Heart right ventricle (tissue), 16 donors: ENCODE measurements at places on chromosomes 3 and 15. TPM values are rescaled to one million over a fixed set of nuclear protein-coding genes. Genes with fewer than 3 reads are reported as not detected.

DNA sequence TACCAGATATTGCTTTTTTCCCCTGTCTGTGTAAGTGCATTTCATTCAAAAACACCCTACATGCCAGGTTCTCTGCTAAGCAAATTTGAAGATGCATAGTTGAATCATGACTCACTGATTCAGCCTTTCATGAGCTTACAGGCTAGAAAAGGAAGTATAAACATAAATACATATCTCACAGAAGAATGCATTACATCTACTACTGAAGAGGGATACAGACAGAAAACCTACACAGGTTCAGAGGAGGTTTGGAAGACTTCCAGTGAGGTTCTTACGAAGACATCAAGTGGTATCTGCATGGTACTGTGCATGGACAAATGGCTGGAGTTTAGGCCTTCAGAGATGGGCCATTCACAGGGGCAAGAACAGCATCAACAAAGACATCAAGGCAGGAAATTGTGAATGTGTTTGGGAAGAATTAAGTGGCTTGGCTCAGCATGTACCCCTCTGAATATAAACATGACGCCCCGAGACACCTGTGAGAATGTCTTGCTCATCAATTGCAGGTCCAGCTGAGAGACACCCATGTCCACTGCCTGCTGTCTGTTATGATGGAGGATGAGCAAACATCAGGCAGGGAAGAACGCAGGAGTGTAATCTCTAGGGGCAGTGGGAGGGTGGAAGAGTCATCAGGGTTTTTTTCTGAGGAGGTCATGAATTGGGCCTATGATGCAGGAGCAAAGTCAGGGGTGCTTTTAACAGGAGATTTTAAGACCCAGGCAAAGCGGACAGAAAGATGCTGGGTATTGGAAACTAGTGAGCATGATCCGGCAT lies 105.1 kb upstream of the GALNT15 start:
- DNase-seq: no peak

- no peak for DNase-seq
Measured at GRCh38 chr3:183044547-183045229, 54.6 kb downstream of the MCCC1 start.

DNA sequence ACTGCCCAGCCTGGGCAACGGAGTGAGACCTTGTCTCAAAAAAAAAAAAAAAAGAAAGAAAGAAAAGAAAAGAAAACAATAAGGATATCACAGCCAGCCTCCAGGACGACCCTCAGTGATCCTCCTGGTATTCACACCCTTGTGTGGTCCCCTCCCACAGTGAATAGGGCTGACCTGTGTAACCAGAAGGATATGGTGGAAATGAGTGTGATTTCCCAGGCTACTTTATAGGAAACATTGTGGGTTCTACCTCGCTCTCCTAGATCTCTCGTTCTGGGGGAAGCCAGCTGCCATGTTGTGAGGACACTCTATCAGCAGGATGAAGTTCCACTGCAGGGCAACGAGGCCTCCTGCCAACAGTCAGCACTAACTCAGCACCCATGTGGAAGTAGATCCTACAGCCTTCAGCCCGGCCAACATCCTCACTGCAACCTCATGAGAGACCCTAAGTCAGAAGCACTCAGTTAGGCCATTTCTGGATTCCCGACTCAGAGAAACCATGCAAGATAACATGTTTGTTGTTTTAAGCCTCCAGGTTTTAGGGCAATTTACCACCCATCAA lies 11.1 kb downstream of the RFTN1 start:
- no peak for DNase-seq

- no peak for DNase-seq
Measured at GRCh38 chr3:179063945-179064560, 7.6 kb downstream of the ZMAT3 start.

DNA sequence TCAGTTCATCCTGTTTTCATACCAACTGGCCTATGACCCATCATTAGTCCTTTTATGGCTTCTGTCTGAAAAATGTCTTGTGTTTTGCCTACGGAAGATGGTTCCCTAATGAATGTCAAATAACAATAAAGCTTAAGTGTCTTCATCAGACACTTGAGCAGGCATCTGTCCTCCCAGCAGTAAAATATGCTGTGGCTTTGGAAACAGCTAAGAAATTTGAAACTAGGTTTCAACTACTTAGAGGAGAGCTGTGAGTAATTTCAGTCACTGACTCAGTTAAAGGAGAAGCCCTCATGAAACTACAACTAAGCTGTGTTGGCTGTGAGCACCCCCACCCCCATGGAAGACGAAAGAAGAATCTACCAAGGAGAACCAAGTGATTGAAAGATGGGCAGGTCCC lies 409.4 kb upstream of the PPP2R3A start:
- DNase-seq: no peak

- no peak for DNase-seq
Measured at GRCh38 chr3:49790626-49791411, 4.5 kb upstream of the IP6K1 start.

- DNase-seq: no peak
Measured at GRCh38 chr15:98131924-98132323, 171.4 kb downstream of the ARRDC4 start.

- no peak for DNase-seq
Measured at GRCh38 chr15:92109191-92109873, 255.8 kb downstream of the SLCO3A1 start.

DNA sequence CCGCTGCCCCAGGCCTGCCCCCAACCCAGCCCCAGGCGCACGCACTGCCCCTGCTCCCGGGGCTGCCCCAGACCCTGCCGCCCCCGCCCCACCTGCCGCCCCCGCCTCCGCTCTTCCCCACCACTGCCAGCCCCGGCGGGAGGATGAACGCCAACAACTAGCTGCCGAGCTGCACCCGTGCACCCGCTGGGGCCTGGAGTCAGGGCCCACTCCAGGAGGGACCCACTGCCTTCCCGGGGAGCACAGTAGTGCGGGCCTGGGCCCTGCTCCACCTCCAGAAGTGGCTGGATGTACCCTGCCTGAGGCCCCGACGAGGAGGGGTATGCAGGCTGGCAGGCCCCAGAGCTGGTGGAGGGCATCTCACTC lies 10.9 kb downstream of the ZBTB47 start:
- no peak for DNase-seq

GRCh38 chr3:4906107-4906621 lies 73.1 kb upstream of the BHLHE40 start:
- no peak for DNase-seq

GRCh38 chr3:16917256-16917935 lies 32.6 kb downstream of the PLCL2 start:
- DNase-seq: no peak

DNA sequence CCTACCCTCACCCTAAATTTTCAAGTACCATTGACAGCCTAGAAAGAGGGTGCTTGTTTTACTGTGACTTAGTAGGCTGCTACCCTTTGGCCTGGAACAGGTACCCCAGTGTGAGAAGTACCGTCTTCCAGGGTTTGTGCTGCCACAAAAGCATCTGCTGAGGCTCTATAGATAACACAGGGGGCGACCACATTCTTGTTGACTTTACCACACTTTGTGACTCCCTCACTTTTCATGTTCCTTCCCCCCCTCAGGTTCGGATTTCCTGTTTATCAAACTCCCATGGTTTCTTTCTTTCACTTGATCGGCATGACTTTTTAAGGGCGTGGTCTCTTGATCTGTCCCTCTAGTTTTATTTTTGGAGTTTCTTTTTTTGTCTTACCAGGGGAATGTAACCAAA lies 23.5 kb downstream of the EXOG start:
- DNase-seq: no peak

- no peak for DNase-seq
Measured at GRCh38 chr3:117846238-117846637, 1136.7 kb downstream of the TUSC7 start.

DNA sequence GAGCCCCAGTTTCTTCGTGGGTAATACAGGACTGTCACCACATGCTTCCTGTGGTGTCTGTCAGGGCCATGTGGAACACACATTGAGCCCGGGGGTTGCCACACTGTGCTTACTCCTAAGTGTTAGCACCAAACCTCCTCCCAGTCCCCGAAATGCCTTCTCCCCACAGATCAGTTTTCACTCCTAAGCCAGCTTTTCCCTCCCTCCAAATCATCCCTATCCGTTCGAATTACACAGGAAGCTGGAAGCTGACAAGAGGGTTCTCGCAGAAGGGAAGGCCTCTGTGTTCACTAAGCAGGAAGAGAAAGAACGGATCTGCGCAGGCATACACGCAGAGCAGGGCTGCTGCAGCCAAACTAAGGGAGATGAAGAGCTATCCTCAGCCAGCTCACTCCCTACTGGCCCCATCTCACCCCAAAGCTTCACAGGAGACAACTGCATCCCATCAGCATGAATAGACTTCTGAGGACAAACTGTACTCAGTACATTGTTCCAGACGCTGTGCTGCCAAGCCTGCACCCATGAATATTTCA lies 32.3 kb downstream of the XXYLT1 start:
- DNase-seq: peak; percentile 24

DNA sequence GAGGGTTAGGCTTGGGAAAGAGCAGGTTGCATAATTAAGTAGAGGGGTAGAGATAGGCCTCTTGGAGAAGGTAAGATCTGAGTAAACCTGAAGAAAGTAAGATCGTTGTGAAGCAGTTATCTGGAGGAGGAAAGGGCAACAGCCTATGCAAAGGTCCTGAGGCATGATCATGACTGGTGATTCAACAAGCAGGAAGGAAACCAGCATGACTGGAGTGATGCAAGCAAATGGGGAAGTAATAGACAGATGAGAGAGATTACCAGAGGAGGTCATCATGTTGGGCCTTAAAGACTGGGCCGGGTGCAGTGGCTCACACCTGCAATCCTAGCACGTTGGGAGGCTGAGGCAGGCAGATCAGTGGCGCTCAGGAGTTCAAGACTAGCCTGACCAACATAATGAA lies 360.2 kb downstream of the EPHB1 start:
- no peak for DNase-seq

DNA sequence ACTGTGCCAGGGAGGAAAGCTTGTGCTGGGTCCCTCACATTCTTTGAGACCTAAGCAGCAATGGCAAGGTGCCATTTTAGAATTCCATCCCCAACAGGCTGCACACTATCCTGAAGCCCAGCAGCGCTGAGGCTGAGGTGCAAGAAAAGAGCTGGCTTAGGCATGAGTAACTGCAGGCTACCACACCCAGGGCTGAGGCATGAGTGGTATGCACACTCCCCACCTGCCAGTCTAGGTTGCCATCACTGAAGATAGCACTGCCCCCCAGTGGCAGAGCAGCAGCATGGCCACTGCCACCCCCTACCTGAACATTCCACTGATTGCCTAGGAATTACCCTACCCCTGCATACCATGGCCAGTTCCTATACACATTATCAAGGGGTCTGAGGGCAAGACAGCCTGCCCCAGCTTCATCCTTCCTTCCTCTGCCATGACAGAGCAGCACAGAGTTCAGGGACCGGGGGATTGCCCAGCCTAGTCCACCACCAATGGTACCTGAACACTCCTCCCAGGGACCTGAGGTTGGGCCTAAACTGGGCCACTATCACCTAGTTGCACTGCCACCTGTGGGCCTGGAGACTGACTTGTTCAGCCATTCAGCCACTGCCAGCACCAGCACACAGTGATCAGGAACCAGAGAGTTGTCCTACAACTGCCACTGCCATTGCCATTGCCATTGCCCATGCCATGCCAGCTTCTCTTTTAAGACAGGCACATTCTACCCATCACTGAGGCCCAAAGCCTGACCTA lies 129.8 kb downstream of the SATB1 start:
- DNase-seq: peak; percentile 15

DNA sequence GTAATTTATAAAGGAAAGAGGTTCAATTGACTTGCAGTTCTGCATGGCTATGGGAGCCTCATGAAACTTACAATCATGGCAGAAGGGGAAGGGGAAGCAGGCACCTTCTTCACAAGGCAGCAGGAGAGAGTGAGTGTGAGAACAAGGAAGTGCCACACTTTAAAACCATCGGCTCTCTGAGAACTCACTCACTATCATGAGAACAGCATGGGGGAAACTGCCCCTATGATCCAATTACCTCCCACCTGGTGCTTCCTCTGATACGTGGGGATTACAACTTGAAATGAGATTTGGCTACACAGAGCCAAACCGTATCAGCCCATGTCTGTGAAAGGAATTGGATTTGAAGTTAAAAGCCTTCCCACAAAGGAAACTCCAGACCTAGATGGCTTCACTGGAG lies 39.1 kb downstream of the TKT start:
- no peak for DNase-seq

DNA sequence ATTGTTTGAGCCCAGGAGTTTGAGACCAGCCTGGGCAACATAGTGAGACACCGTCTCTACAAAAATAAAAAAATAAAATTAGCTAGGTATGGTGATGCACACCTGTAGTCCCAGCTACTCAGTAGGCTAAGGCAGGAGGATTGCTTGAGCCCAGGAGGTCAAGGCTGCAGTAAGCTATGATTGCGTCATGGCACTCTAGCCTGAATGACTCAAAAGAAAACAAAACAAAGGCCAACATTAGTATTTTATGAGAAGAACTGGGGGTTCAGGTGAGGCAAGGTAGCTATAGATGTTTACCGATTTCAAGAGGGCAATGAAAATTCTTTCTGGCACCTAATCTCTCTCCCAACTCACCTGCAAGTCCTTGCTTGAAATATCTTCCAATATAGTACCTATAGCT lies 77.2 kb downstream of the GREM1 start:
- no peak for DNase-seq

- DNase-seq: no peak
Measured at GRCh38 chr3:65776494-65776893, 262.2 kb downstream of the MAGI1 start.

GRCh38 chr15:80891006-80891405 lies 98.6 kb downstream of the MESD start:
- DNase-seq: no peak

DNA sequence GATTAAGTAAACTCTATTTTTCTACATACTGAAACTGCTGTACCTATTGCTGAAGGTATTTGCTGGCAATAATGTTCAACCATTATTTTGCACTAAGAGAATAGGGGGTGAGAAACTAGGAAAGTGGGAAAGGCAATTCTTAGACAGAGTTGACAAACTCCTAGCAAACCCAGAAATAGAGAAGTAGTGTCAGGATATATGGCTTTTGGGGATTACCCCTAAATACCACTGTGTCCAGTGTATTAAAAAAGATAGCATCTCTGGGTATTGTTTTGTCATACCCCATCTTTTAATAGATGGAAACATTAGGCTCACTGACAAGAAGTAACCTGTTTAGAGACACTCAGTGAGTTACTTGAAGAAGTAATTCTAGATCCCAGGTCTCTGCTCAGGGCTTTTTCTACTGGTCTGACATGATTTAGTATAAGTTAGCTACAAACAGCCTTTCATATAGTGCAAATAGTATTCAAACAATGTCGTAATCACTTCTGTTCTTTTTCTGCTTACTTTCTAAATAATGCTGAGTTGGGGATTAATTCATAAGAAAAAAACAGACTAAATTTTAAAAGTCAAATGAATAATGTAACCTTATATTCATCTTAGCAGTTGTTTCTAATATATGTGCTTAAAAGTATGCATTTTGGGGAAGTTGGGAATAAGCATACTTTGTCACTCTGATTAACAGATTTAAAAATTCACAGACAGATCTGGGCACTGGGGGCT lies 107.2 kb downstream of the IL1RAP start:
- DNase-seq: no peak

CP gene
- total RNA-seq: 22.7 TPM

PAQR5 gene
- 0.38 TPM for total RNA-seq

GRAMD2A gene
- not detected for total RNA-seq

RAB6B gene
- total RNA-seq: 41.9 TPM

TM4SF18 gene
- total RNA-seq: 7.2 TPM

RPL39L gene
- total RNA-seq: 3.8 TPM

CYP19A1 gene
- 1.9 TPM for total RNA-seq

TMEM158 gene
- 0.32 TPM for total RNA-seq

C2CD4A gene
- 0.25 TPM for total RNA-seq

GPR149 gene
- total RNA-seq: not detected
